Activated CD4-positive, alpha-beta memory T cell treated with anti-CD3 and anti-CD28 coated beads, Interleukin-2, amount 10 ng/mL, durations not matched to agents 7 days and 5 days (primary cell): ENCODE measurements at places on chromosomes 2 and 18. TPM values are rescaled to one million over a fixed set of nuclear protein-coding genes. Genes with fewer than 3 reads are reported as not detected.

NAT8 gene
- not detected for total RNA-seq

HOXD3 gene
- not detected for total RNA-seq

RNF125 gene
- 43.8 TPM for total RNA-seq

GLI2 gene
- 0.43 TPM for total RNA-seq

LTBP1 gene
- 0.35 TPM for total RNA-seq

LYPD6B gene
- not detected for total RNA-seq

DNA sequence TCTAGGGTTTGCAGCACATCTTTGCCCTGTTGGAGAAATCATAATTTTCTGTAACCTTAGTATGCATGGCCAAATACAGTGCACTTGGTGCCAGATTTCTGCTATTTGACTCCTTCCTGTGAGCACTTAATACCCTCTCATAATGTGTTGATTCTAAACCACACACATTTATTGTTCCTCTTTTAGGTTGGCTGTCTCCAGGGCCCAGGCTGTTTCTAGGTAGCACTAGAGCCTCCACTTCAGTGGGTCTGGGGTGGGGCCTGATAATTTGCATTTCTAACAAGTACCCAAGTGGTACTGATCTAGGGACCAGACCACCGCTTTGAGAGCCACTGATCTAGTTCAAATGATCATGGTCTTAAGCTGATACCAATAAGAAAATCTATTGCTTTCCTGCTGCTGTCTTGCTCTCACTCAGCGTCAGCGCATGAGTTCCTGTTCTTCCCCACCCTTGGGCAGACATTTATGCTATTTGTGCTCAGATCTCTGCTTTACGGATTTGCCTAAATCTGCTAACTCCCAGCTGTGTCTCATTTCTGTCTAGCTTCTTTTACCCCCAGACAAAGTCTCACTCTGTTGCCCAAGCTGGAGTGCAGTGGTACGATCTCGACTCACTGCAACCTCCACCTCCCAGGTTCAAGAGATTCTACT lies 7.4 kb downstream of the PTRHD1 start:
- no peak overlapping the region for H3K4me3 ChIP-seq
- no peaks in the 10 kb centered on the region for H3K4me1 ChIP-seq
- no peaks in the 10 kb centered on the region for H3K27me3 ChIP-seq
- peaks cover 4% of the 10 kb centered on the region for H3K36me3 ChIP-seq
- DNase-seq, result no peak
- H3K27ac ChIP-seq, result no peak overlapping the region

DNA sequence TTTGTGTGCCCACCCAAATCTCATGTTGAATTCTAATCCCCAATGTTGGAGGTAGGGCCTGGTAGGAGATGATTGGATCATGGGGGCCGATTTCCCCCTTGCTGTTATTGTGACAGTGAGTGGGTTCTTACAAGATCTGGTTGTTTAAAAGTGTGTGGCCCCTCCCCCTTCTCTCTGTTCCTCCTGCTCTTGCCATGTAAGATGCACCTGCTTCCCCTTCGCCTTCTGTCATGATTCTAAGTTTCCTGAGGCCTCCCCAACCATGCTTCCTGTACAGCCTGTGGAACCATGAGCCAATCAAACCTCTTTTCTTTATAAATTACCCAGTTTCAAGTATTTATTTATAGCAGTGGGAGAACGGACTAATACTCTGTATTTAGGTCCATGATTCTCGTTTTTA lies 588.1 kb downstream of the DCDC2C start:
- H3K4me3 ChIP-seq, result no peak overlapping the region
- no peaks in the 10 kb centered on the region for H3K4me1 ChIP-seq
- DNase-seq, result no peak

GRCh38 chr2:61647044-61647443 lies 108.9 kb upstream of the XPO1 start:
- H3K36me3 ChIP-seq, result no peaks in the 10 kb centered on the region

- no peak for DNase-seq
- H3K27me3 ChIP-seq, result no peaks in the 10 kb centered on the region
- H3K4me3 ChIP-seq, result no peak overlapping the region
- H3K4me1 ChIP-seq, result peaks cover 3% of the 10 kb centered on the region
- no peaks in the 10 kb centered on the region for H3K36me3 ChIP-seq
- no peak overlapping the region for H3K27ac ChIP-seq
These were observed 106.4 kb downstream of the EXOC6B start for GRCh38 chr2:72719416-72719815.

GRCh38 chr2:128303911-128304310 lies 14.8 kb downstream of the HS6ST1 start:
- H3K36me3 ChIP-seq, result no peaks in the 10 kb centered on the region
